ENCODE measurements at places on chromosomes 1 and 21.
A peak's percentile ranks its signal among the peaks of the same experiment; 100 is the strongest.

DNA sequence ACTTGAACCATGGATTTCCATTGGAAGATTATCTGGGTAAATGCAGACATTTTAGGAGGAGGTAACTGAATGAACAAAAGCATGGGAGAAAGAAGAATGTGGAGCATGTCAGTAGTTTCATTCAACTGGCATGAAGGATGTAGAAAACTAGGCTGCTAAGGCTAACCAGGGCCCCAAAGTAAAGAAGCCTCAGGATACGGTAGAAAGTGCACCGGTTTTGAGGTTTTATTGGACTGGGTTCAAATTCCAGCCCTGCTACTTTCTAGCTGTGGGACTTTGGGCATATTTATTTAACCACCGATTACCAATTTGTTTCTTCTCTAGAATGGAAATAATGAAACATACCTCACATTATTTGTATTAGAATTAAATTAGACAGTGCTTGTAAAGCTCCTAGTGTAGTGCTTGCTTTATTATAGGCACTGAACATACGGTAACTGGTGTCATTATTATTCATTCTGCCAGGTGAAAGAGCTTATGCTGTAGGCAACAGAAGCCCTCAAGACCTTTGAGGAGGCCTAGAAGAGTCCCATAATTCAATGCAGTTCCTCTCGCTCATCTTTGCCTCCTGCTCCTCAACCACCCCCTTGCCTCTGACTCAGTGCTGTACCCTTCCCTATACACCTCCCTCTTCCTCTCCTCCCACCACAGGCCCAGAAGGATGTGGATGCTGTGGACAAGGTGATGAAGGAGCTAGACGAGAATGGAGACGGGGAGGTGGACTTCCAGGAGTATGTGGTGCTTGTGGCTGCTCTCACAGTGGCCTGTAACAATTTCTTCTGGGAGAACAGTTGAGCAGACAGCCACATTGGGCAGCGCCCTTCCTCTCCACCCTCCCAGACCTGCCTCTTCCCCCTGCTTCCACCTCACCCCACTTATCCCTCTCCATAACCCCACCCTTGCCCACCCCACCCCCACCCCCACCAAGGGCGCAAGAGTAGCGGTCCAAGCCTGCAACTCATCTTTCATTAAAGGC, 2.5 kb upstream of the CHTOP start:
- DNase-seq: no peak

GRCh38 chr21:34878940-34879339, 170.2 kb downstream of the RUNX1 start:
- no peak for DNase-seq

- no peak for DNase-seq
Measured at GRCh38 chr1:2269193-2269921, 41.2 kb downstream of the SKI start.

DNA sequence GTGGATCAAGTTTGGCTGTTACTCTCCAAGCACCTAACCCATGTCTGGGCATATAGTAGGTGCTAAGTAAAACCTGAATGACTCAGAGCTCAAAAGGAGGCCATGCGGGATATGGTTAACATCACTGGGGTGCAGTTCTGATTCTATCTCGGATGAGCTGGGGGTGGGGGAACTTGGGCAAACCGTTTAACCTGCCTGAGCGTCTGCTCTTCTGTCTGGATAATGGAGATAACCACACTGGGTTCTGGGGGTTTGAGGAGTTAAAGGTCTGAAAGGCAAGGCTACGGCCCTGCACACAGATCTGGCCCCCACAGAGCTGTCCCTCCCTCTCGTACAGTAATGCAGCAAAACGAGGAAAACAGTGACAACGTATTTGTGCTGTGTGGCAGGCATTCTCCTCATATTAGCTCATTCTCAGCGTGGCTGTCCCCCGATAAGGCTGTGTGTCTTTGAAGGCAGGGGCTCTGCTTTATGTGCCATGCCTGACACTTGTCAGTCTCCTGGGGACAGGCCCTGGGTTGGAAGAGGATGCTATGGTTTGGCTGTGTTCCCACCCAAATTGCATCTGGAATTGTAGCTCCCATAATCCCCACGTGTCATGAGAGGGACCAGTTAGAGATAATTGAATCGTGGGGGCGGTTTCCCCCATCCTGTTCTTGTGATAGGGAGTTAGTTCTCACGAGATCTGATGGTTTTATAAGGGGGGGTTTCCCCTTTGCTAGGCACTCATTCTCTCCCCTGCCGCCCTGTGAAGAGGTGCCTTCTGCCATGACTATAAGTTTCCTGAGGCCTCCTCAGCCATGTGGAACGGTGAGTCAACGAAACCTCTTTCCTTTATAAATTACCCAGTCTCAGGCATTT, 6.8 kb upstream of the ALDH4A1 start:
- no peak for DNase-seq

DNA sequence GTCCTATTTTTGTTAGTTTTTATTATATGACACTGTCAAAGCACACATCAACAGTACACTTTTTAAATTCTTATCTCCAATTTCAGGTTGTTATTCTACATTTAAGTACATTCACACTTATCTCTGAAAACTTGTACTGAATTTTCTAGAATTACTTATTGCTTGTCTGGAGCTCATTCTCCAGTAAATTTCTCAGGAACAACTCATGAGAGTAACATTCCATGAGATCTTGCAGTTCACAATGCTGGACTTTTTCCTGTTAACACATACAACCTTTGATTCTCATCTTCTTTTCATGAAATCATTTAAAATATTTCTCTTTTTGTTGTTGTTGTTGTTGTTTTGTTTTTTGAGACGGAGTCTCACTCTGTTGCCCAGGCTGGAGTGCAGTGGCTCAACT, 320.9 kb upstream of the CAMK1G start:
- DNase-seq: no peak

- DNase-seq: no peak
Measured at GRCh38 chr21:45347712-45348499, 57.1 kb upstream of the COL18A1 start.

DNA sequence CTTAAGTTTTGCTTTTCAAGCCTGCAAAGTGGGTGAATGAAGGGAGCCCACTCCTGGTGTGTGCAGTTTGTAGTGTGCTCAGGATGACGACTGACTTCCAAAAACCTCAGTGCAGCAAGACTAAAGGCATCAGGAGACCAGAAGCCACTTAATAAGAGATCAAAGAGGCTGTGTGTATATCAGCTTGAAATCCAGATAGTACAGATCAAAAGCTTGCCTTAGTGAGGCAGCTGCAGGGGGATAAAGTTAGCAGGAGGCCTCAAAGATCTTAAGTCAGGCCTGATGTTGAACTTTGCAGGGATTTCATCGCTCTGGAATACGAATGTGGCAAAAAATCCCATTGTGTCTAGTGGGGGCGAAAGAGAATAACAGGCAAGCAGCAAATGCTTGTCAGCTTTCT, 99.8 kb downstream of the PATJ start:
- DNase-seq: no peak

- no peak for DNase-seq
Measured at GRCh38 chr1:187513190-187513589, 684.4 kb downstream of the PLA2G4A start.

DNA sequence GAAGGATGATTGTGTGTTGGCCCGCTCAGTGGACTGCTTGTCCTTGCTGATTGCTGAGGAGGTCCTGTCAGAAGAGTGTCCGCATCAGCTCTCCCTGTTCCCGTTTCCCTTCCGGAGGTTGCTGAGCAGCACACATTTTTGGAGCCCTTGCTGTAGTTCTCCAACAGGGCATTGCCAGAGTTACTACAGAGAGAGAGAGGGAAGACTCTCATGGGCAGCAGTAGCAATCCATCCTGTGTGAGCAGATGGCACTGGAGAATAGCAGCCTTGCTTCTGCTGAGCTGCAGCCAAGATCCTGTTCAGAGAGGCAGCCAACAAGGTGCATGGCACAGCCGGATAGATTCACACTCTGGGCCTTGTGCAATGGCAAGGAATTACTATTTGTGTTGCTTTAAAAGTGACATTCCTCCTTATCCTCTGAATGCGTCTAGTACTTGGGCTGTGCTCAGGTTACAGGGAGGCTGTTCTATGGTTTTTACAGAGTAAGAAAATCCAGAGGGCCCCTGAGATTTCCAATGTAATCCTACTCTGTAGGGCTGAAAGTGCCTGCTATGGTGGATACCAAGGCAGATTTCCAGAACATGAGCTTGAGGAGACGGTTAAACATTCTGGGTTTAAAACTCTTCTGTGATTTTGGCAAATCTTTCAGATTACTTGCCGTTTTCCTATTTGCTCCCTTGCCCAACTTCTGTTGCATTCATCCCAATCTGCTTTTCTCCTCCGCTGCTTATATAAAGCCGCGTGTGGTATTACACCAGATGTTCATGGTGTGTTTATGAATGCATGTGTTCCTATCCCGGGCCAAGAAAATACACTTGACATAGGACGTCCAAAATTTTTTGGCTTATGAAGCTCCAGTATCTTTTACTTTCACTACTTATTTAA, 27.4 kb downstream of the AK4 start:
- no peak for DNase-seq

DNA sequence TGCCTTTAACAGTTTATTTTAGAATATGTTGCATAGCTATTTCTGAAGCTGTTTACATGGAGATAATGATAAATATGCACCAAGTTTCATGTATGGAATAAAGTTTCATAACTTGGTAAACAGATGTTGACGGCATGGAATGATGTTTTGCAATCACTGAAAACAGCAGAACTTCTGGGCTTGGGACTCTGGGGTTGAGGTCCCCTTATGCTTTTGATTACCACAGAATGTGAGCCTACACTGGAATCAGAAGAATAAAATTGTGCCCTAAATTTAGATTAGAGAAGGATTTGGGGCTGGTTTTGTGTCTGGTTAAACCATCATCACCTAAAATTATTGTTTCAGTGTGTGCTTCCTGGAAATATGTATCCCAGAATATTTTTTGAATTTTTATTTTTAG, 11.1 kb downstream of the KRTAP24-1 start:
- no peak for DNase-seq

DNA sequence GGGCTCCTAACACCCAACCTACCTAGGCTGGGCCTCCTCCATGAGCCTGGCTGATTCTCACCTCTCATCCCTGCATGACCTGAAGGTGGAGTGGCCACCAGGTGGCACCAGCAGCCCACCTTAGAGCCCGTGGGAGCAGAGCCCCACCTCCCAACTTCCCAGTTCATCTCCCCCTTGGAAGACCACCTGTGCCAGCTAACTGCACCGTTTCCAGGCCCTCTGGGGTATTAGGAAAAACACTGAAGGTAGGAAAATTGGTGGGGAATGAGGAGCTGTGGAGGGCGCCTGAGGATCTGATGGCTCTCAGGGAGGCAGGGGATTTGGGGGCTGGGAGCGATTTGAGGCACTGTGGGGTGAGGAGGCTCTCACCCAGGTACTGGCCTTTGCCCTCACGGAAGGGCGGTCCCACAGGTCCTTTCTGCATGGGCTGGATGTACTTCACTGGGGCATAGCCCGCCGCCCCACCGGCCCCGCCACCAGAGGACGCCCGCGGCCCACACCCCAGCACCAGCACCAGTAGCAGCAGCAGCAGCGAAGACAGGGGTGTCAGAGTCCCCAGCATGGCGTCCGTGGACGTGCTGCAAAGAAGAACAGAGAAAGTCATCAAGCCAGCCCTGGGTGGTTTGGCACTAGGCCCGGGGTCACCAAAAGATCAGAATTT, 11.1 kb downstream of the ADPRS start:
- peak; percentile 56 for DNase-seq

DNA sequence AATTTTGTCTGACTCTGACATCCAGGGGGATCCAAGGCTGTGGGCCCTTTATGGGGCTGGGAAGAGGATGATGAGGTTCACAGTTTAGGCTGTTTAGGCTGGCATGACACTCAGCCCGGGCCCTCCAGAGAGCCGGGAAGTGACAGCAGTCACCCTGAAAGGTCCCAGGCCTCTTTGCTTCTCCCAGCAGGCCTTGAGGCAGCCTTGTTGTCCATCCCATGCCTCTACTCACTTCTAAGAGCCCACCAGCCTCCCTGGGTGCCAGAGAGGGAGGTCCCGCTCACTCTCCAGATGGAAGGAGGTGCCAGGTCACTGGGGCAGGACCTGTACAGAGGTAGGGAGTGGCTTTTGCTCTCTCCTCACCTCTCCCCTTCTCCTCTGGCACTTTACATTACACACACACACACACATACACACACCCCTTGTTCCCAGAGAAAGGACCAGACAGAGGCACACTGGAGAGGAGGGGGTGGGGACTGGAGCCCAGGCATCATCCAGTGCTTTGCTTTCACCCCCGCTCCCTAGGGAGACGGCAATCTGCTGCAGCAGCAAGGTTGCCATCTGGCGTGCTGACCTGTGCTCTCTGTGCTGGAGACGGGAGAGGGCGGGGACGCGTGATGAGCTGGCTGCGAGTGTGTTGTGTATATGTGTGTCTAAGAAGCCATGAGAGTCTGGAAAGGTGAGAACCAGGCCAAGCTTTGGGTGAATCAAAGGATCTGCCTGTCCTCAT, 4.6 kb downstream of the KLHDC8A start:
- no peak for DNase-seq

DNA sequence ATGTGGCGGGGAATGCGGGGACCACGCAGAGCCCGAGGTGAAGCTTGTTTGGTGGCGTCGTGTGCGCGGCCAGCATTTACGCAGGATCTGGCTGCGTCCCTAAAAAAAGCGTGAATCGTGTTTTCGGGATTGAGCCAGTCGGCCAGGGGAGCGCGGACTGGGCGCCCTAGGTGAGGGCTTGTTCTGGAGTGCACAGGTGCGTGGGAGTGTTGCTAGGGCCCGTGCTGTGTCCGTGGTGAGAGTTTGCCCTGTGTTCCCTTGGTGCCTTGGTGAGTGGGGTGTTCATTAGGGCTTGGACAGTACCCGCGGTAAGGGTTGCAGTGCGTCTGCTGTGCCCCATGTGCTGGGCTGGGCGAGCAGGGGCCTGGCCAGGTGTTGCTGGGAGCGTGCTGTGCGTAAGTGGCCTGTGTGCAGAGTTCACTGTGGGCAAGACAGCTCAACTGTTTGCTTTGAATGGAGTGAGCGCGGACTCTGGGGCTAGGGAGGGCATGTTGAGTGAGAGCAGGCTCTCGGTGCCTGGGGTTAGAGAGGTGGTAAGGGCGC, 673 bp downstream of the CD46 start:
- DNase-seq: no peak

DNA sequence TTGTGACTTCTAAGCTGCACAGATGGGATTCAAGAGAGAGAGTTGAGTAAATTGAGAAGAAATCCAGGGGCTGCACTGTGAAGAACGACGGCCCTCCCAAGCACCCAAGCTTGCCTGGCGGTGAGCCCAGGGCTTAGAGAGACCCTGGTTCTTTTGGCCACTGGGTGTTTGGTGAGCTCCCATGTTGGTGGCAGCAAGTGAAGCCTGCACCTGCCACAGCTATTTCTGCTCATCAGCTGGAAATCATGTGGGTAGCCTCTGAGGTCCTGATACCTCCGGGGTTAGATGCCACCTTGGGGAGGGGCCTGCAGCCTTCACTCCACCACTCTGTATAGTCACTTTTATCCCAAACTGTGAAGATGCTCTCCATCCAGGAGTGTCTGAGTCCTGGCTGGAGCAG, 6.2 kb upstream of the BTG2 start:
- no peak for DNase-seq

Measured in stimulated activated CD8-positive, alpha-beta memory T cell treated with anti-CD3 and anti-CD28 coated beads, Interleukin-4, amount 100 ng/mL, for 1 hour (primary cell).